NCI-H524 treated with DMSO at 0.1 percent for 48 hours (cell line): ENCODE measurements at places on chromosomes 3 and 15.
A peak's percentile ranks its signal among the peaks of the same experiment; 100 is the strongest.

GRCh38 chr15:90149609-90150340, 47.5 kb upstream of the IDH2 start:
- DNase-seq, result no peak

DNA sequence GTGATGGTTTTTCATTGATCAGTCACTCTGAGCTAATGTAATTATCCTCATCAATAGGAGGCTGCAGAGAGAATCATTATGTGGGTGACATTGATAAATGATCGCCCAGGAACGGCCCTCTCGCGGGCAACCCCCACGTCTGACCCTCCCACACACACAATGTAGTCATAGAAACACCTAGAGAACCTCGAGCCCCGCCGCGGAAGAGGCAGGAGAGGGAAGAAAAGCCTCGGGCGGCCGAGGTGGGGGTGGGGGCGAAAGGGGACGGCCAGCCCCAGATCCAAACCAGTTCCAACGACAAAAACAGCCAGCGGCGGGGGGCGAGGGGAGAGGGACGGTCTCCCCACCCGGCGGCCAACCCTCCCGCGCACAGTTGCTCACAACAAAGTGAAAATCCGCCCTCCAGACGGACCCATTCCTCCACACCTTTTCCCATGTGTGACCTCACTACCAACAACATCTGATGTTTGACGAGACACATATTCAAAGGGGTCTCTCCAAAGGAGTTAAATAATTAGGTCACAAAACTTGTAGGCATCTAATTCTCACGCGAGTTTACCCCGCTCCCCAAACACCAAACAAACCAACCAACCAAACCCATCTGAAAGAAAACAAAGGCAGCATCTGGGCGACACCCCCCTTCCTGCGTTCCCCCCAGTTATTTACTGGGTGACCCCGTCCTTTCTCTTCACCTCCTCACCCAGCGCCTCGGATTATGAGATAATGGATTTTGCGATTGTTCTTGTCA, 213.0 kb downstream of the MEIS2 start:
- DNase-seq, result no peak

- DNase-seq, result no peak
Measured at GRCh38 chr3:31116651-31117050, 222.2 kb upstream of the GADL1 start.

DNA sequence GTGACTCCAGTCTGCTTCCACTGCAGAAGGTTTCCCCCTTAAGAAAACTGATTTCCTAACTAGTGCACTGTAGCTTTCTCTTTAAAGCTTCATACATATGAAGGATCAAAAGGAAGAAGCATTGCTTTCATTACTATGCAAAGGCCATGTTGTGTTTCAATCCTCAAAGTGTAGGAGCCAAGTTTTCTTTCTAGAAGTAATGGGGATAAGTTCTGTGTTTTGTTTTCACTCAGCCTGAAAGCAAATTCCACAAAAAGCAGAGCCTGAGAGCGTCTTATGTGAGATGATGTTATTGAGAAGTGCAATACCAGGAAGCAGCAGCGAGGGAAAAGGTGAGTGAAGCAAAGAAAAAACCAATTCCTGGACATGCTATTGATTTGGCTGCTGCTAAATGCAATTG, 99.7 kb downstream of the GMNC start:
- no peak for DNase-seq

DNA sequence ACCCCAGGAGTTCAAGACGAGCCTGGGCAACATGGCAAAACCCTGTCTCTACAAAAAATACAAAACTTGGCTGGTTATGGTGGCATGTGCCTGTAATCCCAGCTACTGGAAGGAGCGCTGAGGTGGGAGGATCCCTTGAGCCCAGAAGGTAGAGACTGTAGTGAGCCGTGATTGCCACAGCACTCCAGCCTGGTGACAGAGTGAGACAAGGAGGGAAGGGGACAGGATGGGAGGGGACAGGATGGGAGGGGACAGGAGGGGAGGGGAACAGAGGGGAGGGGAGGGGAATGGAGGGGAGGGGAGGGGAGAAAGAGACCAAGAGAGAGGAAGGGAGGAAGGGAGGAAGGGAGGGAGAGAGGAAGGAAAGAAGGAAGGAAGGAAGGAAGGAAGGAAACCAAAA, 11.0 kb downstream of the COLQ start:
- DNase-seq, result no peak

GRCh38 chr3:171797873-171798272, 12.4 kb downstream of the PLD1 start:
- DNase-seq, result no peak

- DNase-seq, result no peak
Measured at GRCh38 chr3:126021702-126022101, 52.7 kb downstream of the ROPN1B start.

DNA sequence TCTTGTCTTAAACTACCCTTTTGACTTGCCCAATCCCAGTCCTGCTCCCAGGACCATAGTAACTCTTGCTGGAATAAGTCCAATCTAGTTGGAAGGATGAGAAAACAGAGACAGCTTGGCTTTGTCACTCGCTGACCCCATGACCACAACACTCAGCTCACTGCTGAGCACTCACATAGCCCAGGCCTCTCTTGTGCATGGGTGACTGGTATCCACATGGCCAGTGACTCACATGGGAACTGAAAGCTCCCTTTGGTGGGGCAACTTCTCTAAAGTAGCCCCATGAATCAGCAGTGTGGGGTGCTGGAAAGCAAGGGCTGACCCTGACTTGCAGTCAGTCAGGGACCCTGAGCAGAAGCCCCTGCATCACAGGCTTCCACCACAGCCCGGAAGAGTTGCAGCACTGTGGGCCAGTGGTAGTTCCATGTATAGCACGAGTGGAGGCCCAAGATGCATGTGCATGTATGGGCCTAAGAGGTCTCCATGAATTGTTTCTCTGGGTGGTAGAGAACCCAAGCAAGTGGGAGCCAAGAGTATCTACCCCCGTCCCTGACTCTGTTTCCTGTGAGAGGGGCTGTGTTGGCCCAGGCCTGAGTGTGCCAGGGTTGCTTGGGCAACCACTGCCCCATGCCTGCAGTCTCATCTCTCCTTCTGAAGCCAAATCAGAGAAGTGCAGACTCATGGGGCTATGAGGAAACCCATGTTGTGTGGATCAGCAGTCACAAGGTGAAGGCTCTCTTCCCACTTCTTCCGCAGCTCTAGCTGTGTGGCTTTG, 62.1 kb upstream of the XCR1 start:
- DNase-seq, result no peak

DNA sequence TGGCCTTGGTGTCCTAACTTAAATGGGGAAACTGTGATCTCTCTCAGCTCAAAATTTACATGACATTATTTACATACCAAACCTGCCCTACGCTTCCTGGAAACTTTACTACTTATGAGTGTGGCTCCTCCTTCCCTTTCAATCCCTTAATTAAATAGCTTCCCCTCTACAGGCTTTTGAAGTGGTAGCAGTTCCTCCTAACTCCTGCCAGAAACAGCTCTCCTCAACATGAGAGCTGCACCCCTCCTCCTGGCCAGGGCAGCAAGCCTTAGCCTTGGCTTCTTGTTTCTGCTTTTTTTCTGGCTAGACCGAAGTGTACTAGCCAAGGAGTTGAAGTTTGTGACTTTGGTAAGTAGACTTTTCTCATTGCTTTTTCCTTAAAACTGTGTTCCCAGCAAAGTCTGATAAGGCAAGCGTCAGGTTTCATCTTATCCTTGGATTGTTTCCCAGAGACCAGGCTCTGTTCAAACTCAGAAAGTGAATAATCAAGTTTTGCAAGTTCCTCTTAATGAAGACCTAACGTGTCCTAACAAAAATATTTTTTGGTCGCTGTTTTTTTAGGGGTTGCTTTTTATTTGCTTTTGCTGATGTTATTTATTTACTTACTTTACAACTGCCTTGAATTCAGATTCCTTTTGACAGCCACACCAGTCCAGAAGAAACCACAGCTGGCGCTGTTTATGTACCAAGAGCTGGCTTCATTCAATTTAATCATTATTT, at the start of gene ACP3:
TSS of gene ACP3 (plus strand) at position 179 of the 720 bp plus-strand sequence. CDS start at position 229, 50 bp downstream.
- DNase-seq, result no peak

GRCh38 chr3:71066356-71066755, 517.2 kb downstream of the FOXP1 start:
- no peak for DNase-seq

- DNase-seq, result no peak
Measured at GRCh38 chr3:183108001-183108449, 8.7 kb upstream of the MCCC1 start.

GRCh38 chr3:11060500-11061251, 68.1 kb downstream of the SLC6A1 start:
- peak; percentile 29 for DNase-seq

GRCh38 chr3:27545061-27545460, 60.9 kb upstream of the SLC4A7 start:
- DNase-seq, result no peak

GRCh38 chr3:44525060-44525459, 29.9 kb upstream of the ZKSCAN7 start:
- DNase-seq, result no peak

- no peak for DNase-seq
Measured at GRCh38 chr3:81354119-81354518, 407.3 kb downstream of the GBE1 start.

DNA sequence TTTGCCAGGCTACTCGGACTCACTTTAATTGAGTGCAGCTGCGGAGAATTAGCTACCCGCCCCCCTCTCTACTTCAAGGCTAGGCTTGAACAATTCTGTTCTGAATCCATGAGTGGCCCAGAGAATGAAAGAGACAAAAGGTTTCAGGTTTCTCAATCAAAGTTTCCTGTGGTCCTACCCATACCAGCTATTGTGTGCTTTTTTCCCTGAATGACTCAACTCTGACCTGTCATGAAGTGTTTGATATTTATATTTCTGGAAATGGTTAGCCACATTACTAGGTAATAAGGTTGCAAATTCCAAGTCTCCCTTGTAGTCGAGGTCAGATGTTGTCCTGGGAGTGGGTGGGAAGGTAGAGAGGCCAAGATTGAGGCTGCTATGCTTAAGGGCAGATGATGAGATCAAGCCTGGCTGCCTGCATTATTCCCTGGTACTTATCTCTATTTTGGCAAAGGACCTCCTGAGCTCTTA, 392.7 kb upstream of the TBL1XR1 start:
- no peak for DNase-seq

DNA sequence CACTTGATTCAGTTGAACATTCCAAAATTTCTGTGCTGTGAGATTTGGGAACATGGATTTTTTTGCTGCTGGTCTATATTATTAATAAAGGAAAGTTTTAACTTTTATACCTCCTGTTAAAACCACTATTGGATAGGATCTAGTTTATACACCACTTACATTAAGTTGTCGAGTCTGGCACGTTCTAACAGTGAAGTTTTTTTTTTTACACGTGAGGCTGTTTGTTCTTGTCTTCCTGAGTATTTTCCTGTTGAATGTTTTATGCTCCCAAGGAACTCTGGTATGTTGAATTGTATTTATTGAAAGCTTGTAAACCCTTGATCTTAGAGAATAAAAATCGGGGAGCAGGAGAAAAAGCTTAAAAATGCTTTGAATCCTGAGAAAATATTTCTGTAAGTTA, 338.8 kb downstream of the RBMS3 start:
- DNase-seq, result no peak

DNA sequence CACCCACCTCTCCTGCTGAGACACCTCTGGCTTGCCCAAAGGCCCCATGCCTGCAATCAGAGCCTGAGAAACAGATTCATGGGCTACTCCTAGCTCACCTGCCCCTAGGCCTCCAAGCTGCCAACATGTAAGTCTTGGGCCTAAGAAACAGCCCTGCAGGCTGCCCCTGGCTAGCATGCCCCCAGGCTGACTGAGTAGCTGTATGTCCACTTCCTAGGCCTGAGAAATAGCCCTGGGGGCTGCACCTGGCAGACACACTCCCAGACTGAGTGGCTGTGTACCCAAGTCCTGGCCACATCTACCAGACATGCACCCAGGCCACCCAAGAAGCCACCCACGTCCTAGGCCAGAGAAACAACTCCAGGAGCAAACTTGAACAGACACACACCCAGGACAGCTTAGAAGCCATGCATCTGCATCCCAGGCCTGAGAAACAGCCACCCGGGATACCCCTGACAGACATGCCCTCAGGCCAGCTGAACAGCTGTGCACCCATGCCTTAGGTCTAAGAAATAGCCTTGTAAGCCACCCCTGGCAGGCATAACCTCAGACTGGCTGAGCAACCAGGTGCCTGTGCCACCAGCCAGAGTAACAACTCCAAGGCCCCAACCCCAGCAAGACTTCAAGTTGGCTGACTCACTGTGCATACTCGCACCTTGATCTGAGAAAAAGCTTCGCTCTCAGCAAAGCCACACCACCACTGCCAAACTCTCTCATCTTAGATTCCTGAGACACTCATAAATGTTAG, 12.0 kb upstream of the NRG4 start:
- DNase-seq, result no peak

- DNase-seq, result no peak
Measured at GRCh38 chr15:65870889-65871533, 1.7 kb downstream of the RAB11A start.

- no peak for DNase-seq
Measured at GRCh38 chr15:84903751-84904150, 19.3 kb downstream of the SLC28A1 start.

DNA sequence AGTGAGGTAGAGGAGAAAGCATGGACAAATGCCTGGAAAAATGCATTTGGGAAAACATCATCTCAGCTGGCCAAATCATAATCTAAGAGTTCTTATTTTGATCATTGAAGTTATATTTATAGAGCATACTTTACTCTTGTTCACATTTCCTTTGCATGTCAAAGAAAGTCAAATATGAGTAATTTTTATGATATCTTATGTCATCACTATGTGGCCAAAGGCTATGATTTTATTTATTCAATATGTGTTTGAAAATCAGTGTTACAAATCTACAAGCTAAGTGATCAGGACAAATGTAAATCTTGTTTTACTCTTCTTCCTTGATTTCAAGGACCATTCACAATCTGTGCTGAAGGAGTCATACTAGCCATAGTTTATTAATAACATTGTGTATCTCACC, 237.2 kb upstream of the DPH6 start:
- DNase-seq, result no peak

DNA sequence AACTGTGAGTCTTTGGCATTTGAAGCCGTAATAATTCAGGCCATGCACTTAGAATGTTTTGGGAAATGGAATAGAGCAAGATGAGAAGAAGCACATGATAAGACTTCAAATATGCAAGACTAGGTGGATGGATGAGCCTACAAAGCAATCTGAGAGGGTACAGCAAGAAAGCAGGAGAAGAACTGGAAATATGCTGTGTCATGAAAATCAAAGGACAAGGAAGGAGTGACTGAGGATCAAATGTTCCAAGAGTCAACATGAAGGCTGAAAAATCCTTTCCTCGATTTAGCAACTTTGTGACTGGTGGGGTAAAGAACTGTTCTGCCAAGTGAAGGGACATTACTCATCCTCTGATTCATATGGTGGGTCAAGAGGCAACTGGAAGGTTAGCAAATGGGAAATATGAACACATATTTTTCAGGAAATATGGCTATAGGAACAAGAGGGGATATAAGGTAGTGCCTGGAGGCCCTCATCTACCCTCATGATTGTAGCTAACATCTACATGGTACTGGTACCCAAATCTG, 803.7 kb upstream of the ARRDC4 start:
- no peak for DNase-seq

- DNase-seq, result no peak
Measured at GRCh38 chr3:14283092-14283812, 104.6 kb downstream of the LSM3 start.

- DNase-seq, result no peak
Measured at GRCh38 chr3:36409862-36410261, 29.6 kb downstream of the STAC start.

- no peak for DNase-seq
Measured at GRCh38 chr3:160403796-160404470, 4.5 kb downstream of the SMC4 start.
